ENCODE measurements at places on chromosomes 5 and 9.

- no peak for DNase-seq
Observed at GRCh38 chr5:161273410-161273809, 273.1 kb downstream of the GABRB2 start.

DNA sequence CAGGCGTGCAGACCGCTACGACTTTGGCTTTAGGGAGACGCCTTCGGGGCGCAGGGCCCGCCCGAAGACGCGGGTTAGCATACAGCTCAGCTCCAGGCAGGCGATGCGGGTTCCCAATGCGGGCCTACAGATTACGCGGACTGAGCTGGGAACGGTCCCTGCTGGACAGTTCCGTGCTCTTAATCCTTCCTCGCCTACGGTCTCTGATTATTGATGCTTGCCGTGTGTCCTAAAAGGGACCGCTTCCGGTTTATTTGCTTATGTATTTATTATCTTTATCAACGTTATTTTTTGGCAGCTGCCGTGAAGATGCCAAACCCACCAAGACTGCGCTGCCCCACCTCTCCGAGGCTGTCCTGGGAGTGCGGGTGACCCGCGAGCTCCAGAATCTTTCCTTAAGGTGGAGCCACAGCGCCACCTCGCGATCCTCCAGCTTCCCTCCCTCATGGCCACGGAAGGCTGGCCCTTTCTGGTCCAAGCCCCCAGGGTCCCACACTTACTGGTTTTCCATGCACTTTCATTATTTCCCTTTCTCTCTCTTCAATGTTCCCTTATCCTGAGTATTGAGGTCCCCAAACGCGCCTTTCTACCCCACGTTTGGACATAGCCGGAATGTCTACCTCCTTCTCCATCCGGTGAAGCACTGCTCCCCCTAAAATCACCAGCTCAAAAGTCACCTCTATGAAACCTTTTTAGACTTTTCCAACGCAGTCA lies 7.0 kb upstream of the EBF1 start:
- peak; percentile 65 for DNase-seq

GRCh38 chr9:109498195-109499092 lies at the start of gene PTPN3:
Gene PTPN3, minus strand, starts transcription at chr9:109498307. Its CDS starts 34,873 bp downstream, at chr9:109463434.
- DNase-seq = no peak

GRCh38 chr5:45692481-45692880 lies 3.7 kb downstream of the HCN1 start:
- no peak for DNase-seq

GRCh38 chr5:133675376-133676154 lies 63.2 kb upstream of the FSTL4 start:
- DNase-seq = no peak

- no peak for DNase-seq
Observed at GRCh38 chr5:58804291-58804690, 221.4 kb downstream of the RAB3C start.

DNA sequence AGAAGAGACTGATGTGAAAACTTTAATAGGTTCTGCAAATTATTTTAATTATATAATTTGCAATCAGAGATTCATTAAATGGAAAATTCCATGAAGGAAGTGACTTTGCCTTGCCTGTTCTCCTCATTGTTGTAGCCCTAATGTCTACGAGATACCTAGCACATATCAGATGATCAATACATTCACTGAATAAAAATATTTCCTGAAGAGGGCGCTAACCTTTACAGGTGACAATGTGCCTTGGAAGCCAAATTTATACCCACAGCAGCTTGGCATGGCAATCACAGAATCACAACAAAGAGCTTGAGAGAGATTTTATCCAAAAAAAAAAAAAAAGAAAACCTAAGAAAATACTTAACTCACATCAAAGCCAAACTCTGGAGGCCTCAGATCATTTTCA lies 17.4 kb downstream of the HAUS6 start:
- peak; percentile 52 for DNase-seq

DNA sequence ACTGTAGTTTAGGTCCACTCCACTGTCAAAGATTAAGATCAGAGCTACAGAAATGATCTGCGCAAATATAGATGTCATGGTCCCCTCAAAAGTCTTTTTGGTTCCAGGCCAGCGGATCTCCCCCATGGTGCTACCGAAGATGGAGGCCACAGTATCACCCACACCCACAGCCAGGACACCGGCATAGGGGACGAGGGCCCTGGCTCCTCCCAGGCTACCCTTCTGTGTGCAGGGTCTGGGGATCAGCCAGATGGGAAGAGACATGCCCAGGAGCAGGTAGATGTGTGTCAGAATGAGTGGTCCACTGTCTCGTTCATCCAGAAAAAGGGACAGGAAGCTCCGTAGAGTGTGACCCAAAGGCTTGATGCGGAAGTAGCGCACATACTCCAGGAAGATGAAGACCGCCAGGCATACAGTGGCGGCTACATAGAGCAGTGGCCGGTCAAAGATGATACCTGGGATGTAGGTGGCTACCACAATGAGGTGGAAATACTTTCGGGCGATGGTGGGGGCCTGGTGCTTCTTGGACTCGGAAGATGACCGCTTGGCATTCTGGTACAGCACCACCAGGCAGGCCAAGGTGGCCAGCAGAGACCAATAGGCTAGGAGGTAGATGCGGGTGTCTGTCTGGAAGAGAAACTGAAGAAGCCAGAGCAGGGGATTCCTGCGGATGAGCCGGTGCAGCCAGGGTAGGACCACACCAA lies 1.5 kb downstream of the DOLK start:
- no peak for DNase-seq

- no peak for DNase-seq
Observed at GRCh38 chr9:134864821-134865190, 15.8 kb upstream of the FCN2 start.

All from activated CD4-positive, alpha-beta T cell treated with anti-CD3 and anti-CD28 coated beads, Interleukin-10, Interleukin-2, amounts not matched to agents 100 ng/mL and 50 ng/mL, durations not matched to agents 16 hours and 8 hours (primary cell).